ENCODE measurements at places on chromosomes 3 and 15.

DNA sequence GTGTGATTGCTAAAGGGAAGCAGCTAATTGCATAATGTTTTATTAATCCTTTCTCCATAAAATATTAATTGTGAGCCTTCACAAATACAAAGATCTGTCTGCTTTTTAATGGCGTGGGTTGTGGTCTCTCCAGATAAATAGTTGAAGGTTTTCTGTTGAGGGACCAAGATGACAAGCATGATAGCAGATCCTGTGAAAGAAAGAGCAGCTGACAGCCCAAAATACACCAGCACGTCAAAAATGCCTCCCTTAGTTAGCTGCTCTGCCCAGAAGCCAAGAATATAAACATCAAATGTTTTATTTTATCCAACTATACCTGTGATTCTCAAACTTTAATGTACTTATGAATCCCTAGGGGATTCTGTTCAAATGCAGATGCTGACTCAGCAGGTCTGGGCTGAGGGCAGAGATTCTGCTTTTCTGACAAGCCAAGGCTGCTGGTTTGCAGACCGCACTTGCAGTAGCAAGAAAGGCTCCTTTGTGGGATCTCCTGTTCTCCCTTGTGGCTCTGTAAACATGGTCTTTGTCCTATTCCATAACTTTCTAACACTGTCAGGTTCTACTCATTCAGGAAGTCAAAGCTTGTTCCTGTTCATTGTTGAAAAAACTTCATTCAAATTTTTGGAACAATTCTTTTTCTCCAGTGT lies 119.1 kb upstream of the SLC25A36 start:
- DNase-seq, result no peak

- DNase-seq, result no peak
Measured at GRCh38 chr3:162224746-162225145, 728.1 kb downstream of the OTOL1 start.

- DNase-seq, result no peak
Measured at GRCh38 chr15:66312144-66312543, 18.8 kb downstream of the DIS3L start.

DNA sequence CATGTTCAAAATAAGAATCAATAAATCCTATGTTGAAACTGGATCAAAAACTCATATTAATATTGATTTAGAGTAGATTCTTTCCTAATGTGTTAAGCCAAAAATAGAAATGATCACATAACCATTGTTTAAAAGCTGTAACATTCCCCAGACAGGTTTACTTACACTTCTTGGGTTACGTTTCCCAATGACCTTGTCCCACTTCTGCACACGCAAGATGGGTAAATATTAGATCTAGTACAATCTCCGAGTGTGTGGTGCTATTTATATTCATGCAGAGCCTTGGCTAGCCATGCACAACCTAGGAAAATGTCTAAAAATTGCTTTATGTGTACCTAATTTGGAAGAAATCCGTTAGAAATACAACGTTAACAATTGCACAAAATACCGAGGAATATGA lies 39.6 kb downstream of the ERC2 start:
- DNase-seq, result no peak

DNA sequence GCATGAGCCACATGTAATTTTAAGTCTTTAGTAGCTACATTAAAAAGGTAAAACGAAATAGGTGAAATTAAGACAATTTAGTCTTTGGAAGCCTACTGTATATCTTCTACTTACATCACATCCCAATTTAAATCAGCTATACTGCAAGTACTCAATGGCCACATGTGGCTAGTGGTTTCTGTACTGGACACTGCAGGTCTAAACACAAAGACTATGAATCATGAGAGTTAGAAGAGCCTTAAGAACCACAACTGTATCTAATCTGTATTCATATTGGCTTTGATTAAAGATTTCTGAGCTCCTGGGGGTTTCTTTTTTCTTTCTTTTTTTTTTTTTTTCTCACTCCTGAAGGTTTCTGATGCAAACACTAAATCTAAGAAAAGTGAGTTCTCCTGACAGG lies 2.3 kb upstream of the EIF1B start:
- no peak for DNase-seq

DNA sequence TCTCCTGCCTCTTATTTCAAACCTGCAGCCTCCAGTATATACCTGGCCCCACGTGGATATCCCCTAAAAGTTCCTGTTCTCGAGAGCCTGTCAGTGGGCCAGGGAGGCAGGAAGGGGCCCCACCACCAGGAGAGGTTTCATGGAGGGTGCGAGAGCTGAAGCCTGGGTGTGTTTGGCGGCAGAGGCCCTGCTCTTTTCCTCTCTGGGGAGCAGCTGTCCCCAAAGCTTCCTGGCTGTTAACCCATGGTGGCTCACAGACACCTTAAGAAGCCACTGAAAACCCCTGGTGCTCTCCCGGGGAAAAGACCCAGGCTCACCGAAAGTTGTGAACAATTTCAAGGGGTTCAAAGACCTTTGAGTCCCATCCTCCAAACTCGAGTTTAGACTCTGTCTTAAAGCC lies 1.1 kb downstream of the PRRT3 start:
- DNase-seq, result no peak

DNA sequence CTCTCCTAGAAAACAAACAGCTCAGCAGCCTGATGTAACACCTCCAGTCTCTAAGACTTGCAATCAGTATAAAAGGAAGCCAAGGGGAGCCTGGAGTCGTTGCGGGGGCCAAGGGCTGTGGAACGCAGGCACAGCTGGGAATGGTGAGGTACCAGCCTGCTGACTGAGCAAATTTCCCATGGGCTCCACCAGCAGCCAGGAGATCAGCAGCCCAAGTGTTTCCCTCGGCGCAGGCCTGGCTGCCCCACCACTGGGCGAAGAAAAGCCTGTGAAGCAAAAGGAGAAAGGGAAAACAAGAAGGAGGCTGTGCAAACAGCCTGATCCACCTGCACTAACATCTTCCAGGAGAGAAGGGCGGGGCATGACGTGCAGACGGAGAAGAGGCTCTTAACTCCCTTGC lies 155.3 kb downstream of the SHQ1 start:
- DNase-seq, result no peak

- DNase-seq, result no peak
Measured at GRCh38 chr15:63349621-63350020, 32.0 kb downstream of the CA12 start.

Measured in stimulated activated CD4-positive, alpha-beta T cell treated with anti-CD3 and anti-CD28 coated beads, TNF-alpha, amount 100 ng/mL, for 1 hour (primary cell).